ENCODE measurements at places on chromosomes 4 and X. TPM values are rescaled to one million over a fixed set of nuclear protein-coding genes. Genes with fewer than 3 reads are reported as not detected.

GRCh38 chr4:4439782-4440181 lies 52.9 kb downstream of the NSG1 start:
- peak; percentile 10 for DNase-seq

- DNase-seq = no peak
Measured at GRCh38 chr4:174265916-174266315, 17.6 kb downstream of the FBXO8 start.

DNA sequence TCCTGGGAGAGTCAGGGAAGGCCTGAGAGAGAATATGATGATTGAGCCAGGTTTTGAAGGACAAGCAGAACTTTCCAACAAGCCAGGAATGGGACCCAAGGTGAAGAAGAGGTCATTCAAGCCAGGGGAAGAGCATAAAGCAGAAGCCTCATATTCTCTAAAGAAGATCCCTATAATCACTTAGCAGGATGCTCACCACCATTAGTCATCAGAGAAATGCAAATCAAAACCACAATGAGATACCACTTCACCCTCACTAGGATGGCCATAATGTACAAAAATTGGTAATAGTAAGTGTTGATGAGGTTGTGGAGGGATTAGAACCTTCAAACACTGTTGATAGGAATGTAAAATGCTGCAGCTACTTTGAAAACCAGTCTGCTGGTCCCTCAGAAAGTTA lies 20.5 kb upstream of the SUPT20HL1 start:
- DNase-seq = no peak

DNA sequence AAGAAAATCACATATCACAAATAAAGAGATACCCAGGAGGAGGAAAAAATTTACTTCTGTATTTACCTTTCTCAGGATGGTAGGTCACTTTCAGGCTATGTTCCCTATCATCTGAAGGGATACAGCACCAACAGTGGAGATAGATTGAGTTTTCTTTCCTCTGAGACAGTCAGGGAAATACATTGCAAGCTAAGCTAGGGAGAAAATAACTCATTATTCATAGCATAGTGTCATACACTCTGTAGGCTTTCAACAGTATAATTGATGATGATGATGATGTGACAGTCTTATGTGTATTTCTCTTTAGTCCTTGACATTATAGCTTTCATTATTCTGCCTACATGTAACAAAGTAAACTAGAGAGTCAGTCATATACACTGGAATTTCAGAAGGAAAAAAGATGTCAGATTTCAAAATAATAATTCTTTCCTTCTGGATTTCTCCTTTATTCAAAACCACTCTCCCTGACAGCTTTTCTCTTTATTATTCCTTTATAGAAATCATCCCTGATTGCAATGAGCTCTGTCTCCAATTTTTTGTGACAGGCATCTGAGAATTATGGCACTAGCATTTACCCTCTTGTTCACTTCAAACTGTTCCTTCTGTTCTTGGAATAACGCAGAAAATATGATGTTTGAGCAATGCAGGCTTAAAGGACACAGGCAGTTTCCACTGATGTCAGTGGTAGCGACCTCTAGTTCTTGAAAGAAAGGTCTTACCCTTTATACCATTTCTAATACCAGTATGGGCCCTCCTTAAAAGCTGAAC lies 169.1 kb upstream of the EPHA5 start:
- DNase-seq = no peak

GRCh38 chrX:93673869-93674271 lies at the start of gene FAM133A:
FAM133A (plus strand) TSS chrX:93674206; CDS start chrX:93709420, 35,214 bp downstream.
- DNase-seq = no peak

- no peak for DNase-seq
Measured at GRCh38 chr4:110190249-110190648, 8.2 kb downstream of the ELOVL6 start.

GRCh38 chr4:55398966-55399365 lies 3.2 kb downstream of the TMEM165 start:
- DNase-seq = no peak

GRCh38 chr4:90207887-90208454 lies 80.8 kb downstream of the CCSER1 start:
- DNase-seq = no peak

- DNase-seq = peak; percentile 77
Measured at GRCh38 chr4:146945556-146946374, at the start of gene TTC29. TTC29 (minus strand) TSS chr4:146945864; CDS start chr4:146939895, 5,969 bp downstream.

DNA sequence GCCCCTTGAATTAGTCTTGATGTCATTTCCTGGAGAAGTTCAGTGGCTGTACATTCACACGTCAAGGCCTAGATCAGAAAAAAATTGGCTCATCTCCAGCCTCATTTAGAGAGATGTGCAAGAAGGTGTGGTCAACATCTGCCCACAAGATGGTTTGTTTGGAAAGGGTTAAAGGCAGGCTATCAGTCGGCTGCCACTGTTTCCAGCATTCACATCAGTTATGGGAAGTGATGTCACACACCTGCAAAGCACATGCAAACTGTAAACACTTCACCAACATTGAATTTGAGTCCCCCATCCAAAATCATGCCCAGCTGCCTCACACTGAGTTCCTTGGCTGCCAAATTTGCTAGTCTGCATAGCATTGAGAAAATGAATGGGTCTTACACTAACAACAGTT lies 498.3 kb upstream of the INTU start:
- DNase-seq = no peak

DNA sequence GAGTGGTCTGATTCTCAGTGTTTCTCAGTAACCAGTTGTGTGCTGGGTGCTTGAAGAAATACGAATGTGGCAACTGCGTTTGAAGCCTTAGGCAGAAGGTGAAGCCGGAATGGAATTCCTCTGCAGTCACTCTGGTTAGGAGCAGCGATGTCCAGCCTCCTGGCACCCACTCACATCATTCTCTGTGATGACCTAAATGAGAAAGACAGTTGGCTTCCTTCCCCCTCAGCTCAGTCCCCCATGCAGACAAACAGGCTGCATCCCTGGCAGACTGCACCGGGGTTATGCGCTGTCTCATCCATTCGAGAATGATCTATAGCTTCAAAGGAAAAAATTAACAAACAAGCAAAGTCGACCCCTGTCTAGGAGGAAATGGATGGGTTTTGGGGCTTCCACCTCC lies 170.1 kb upstream of the SCML1 start:
- peak; percentile 3 for DNase-seq

The LNX1 gene
- 7.4 TPM for total RNA-seq

The VEGFD gene
- not detected for total RNA-seq

The FGFBP1 gene
- total RNA-seq = not detected

The MAGEB17 gene
- not detected for total RNA-seq

The MAGEB1 gene
- not detected for total RNA-seq

The UGT2B15 gene
- total RNA-seq = not detected

All from MG63 (cell line).